ENCODE measurements at places on chromosomes 4 and X.

GRCh38 chr4:8280876-8281440, 11.4 kb downstream of the HTRA3 start:
- DNase-seq = no peak

DNA sequence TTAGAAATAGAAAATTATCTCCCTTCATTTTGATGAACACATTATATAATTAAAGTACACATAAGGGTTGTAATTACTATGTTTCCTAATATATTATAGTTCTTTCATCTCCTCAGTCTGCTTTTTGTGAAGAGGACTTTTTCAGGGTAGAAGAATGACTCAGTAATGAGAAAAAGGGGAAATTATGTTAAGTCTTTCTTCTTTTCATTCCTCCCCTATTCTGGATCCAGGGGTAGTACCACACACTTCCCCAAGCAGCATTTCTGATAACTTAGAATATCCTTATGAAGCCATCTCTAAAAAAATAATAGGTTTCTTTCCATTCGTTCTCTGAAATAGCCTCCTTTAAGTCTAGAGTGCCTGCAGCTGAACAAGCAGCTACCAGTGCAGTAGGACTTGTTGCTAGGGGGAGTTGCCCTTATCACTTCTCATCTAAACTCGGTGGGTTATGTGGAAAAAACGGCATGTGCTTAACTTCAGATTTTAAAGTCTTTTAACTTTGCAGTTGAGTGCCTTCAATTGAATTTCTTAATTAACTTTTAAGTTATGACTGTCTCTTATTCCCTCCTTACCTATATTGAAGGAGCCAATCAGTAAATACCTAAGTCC, 184.8 kb downstream of the ARHGAP24 start:
- no peak for DNase-seq

DNA sequence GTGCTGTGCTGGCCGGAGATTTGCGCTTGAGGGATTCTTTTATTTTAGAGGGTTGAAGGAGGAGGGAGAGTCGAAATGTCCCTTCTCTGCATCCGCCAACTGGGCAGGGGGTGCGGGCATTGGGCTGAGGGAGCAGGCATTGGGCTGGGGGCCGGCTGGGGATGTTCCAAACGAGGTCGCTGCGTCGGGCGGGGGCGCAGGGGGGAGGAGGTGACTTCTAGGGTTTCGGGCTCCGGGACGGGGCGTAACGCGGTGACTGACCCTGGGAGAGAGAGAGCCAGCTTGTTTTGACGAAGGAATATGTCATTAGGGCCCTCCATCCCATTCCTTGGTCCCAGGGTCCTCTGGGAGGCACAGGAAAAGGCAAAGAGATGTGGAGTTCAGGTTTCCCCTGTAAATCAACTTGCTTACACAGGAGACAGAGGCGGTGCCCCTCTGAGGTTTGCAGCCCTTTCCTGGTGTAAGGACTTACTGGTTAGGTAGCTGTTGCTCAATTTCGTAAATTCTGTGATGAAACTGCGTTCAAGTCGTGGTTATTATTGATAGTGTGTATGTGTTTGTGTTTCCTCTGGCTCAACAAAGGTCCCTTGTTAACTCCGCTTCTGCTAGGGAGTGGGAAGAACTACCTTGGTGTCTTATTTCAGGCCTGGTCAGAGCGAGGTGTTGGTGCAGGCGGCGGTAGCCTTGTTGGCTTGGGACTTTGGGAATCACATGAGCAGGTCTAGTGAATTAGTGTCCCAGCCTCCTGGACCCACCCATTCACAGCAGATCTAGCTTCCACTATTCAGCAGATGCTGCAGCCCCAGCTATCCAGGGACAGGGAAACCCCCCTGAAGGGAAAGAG, 716 bp downstream of the FHIP1A start:
- DNase-seq = no peak

DNA sequence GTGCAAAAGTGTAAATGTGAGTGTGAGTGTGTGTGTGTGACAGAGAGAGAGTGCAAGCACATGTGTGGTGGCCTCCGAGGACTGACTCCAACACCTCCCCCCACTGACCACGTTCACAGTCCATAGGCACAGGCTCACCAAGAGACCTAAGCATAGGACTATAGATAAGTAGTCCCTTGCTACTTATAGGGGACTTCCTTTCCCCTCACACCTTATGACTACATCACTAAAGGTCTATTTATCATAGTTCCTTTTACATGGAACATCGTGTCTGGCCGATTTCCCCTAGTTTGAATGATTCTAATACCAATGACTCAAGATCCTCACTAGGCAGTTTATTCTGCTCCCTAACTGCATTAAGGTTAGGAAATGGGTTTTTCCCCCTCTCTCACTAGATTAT, 17.8 kb downstream of the FRMPD3 start:
- no peak for DNase-seq

- no peak for DNase-seq
Observed at GRCh38 chr4:76821641-76822040, 76.3 kb downstream of the SOWAHB start.

DNA sequence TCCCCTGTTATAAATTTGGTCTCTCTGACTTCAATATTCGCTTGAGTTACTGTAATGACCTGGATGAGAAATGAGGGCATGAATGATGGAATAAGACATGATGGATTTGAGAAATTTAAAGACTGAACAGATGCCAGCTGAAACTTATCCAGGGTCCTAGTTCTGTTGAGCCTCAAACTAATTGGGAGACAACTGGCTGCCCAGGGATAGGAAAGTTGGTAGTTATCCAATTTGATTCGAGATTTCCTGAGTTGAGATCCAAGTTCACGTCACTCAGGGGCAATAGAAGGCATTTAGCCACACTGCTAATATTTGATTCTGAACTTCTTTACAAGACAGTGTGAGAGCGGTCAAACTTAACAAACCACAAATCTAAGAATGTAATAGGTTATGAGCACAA, 159.0 kb upstream of the CXCL13 start:
- no peak for DNase-seq

- no peak for DNase-seq
Observed at GRCh38 chrX:31555506-31555905, 483.7 kb upstream of the FTHL17 start.

GRCh38 chr4:20297261-20297660, 45.6 kb downstream of the SLIT2 start:
- no peak for DNase-seq

DNA sequence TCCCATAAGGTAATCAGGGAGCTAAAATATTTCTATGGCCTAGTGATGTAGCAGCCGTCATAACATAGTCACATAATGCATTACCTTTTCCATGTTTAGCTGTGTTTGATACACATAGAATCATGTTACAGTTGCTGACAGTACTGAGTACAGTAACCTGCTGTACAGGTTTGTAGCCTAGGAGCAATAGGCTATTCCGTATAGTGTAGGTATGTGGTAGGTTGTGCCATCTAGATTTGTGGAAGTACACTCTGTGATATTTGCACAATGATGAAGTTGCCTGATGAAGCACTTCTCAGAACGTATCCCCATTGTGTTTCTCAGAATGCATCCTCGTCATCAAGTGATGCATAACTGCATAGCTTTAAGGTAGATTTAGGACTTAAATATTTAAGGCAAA, 495.6 kb upstream of the ZFP42 start:
- DNase-seq = no peak

DNA sequence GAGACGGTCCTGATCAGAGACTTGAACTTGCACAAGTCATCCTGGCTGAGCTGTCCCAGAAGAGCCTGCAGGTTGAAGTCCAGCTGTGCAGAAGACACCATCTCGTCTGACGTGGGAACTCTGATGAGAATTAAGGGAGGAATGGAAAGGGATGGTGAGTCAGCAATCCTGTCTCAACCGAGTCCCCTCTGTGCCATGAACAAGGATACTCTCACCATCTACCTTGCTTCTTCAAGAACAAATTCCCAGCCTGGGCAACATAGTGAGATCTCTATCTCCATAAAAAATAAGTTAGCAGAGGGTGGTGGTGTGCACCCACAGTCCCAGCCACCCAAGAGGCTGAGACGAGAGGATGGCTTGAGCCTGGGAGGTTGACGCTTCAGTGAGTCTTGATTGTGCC, at the start of gene NLRP2B:
NLRP2B (minus strand) TSS at position 101 of the 400 bp plus-strand sequence.
- DNase-seq = no peak

GRCh38 chr4:185745891-185746290, 66.1 kb downstream of the SORBS2 start:
- no peak for DNase-seq

DNA sequence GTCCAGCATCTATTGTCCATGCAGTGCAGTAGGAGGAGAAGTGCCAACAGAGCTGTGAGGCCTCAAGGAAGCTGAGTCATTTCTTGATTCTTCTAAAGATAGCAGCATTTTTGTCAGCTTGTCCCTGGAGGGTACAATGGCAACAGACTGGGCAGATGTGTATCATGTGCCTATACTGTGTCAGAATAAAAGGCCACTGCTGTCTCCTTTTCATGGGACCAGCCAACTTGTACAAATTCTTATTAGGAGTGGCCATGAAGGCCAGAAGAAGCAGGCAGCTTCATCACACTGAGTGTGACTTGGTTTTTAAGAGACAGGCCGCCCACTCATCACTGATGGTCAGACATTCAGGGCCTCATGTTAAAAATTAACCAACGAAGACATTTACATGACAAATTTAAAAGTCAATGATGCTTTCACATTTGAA, 185.0 kb upstream of the FAM241A start:
- DNase-seq = no peak

- DNase-seq = no peak
Observed at GRCh38 chr4:135122457-135122856, 920.9 kb upstream of the PABPC4L start.

DNA sequence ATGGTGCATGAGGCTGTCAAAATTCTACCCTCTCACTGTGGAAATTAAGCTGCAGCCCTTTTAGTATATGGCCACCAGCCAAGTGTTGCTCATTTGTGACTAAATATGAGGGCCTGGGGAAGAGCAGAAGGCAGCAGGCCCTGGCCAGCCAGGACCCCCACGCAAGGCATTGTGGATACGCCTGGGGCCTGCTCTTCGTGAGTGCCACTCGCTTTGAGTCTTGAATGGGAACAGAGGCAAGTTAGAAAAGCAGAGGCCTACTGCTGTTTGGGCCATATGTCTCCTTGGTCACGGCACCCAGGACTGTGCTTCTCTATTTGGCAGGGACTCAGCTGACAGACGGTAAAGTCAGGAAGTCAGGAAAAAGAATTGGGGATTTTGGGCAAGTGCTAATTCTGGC, 10.9 kb downstream of the RTL5 start:
- DNase-seq = no peak

DNA sequence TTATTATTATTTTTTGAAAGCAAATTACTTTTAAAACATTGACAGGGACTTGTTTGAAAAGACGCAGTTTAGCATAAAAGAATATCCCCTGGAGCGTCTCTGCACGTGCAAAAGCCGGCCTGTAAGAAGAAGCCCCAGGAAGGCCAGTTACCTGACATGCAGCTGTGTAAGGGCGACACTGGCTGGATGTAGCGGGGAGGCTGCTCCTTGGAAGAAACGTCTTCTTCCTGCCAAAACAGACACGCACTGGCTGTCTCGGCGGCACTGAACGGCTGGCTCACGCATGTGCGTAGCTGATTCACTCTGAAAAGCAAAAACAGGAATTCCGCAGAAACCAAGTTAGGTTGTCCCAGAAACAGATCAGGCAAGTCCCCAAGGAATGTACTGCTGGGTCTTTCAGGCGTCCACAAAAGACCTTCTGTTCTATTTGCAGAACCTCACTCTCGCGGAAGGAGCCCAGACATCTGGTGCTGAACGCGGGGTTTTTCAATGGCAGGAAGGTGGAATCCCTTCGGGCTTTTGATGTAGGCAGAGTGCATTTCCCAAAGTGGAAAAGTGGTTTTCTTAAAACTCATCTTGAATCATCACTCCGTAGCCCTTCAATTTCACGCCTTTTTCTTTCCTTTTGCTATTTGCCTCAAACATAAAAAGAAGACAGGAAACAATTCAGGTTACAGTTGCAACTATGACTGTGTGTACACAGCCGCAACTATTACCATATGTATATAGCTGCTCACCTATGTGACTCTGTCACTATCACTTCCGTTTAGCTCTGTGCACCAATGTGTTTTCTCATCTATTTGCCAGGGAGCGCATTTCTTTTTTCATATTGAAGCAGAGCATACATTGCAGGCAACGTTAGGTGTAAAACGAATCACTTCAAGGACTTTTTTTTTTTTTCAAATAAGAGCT, 38.1 kb upstream of the ARSH start:
- DNase-seq = no peak

DNA sequence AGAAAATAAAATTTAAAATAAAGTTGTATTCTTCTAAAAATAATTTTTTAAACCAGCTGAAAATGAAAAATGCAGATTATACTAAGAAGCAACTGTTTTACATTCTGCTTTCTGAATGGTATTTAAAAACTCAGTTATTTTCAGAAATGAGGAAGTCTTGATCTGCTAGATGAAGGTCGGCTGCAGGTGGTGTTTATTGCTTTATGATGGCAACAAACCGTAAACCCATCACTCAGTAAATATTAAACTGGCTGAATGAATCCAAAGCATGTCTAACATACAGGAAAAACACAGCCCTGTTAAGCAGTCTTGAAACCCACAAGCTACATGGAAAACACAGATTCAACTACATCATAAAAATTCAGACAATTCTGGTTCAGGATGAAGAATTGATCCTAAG, 29.3 kb downstream of the DYNLT3 start:
- DNase-seq = no peak

DNA sequence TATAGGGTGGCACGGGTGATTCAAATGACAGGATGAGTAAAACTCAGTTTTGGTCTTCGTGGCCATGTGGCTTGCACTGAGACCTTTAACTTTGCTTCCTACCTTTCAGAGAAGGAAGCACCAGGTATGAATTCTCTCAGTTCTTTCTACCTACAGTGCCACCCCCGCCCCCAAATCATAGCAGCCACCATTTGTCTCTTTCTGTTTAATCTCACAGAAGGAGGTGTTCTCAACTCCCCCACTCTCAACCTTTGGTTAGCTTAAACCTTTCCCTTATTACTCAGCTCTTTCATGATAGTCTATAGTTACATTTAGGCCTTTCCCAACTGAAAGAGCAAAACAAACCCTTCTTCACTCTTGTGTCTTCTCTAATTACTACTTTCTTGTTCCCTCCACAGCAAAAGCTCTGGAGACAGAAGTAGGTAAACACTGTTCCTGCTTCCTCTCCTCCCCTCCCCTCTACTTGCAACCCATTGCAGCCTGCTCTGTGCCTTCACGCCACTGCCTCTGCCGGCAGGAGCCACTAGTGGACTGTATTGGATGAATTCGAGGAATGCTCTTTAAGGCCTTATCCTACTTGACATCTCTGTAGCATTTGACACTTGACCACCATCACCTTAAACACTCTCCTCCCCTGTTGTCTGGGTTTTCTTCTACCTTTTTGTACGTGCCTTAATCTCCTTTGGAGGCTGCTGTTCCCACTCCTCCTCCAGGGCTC, 123.7 kb downstream of the AFF1 start:
- DNase-seq = peak; percentile 51

- no peak for DNase-seq
Observed at GRCh38 chr4:118173956-118174725, 139.9 kb downstream of the NDST3 start.

GRCh38 chrX:19064175-19064574, 58.1 kb downstream of the ADGRG2 start:
- DNase-seq = no peak

GRCh38 chr4:112172180-112172579, 26.9 kb downstream of the FAM241A start:
- no peak for DNase-seq

Measured in stimulated activated CD8-positive, alpha-beta memory T cell treated with anti-CD3 and anti-CD28 coated beads, Interleukin-7, amount 100 ng/mL, for 48 hours (primary cell).